ENCODE measurements at places on chromosomes 2 and 18.

GRCh38 chr2:234422981-234423431, 73.9 kb downstream of the ARL4C start:
- DNase-seq = peak; percentile 79

DNA sequence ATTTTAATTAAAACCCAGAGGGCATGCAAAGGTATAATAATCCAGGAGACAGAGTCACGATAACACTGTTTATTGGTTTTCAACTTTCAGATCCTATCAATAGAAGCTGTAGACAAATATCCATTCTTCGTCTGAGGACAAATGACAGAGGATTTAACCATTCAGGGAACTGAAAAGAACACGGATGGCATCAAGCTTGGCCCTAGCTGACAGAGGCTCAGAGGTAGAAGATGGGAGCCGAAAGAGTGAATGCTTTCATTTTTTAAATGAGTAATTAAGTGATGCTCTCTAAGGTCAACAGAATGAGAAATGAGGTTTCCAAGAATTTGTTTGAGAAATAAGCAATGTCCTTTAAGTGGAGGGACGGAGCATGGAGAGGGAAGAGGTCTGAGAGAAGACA, 62.1 kb downstream of the BCL2 start:
- DNase-seq = peak; percentile 22

- DNase-seq = no peak
Measured at GRCh38 chr2:19838616-19839015, 63.2 kb downstream of the TTC32 start.

GRCh38 chr2:109352898-109353689, 224.1 kb downstream of the SH3RF3 start:
- no peak for DNase-seq

DNA sequence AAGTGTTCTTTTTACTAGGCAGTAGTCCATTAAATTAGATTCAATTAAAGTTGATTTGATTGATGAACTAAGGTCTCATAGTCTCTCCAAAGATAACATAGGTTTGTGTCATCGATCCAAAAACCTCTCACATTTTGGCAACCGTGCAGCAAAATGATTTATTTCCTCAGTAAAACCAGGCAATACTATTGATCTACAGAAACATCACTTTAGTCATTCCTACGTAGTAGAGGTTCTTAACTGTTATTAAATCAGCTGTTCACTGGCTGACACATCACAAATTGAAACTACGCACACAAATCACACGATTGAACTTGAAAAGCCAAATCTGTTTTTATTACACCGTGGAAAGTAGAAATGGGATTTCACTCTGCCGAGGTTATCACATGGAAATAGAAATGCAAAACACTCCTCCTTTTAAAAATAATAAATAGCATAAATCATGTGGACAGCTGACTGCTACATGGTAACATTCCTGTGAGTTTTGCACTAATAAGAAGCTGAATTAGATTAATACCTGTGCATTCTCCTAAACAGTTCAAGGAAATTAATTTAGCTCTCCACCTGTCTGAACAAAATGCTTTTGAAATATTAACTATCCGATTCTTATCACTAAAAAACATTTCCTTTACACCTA, 262.5 kb downstream of the CDH20 start:
- no peak for DNase-seq

GRCh38 chr2:239694487-239694886, 293.7 kb upstream of the HDAC4 start:
- no peak for DNase-seq

DNA sequence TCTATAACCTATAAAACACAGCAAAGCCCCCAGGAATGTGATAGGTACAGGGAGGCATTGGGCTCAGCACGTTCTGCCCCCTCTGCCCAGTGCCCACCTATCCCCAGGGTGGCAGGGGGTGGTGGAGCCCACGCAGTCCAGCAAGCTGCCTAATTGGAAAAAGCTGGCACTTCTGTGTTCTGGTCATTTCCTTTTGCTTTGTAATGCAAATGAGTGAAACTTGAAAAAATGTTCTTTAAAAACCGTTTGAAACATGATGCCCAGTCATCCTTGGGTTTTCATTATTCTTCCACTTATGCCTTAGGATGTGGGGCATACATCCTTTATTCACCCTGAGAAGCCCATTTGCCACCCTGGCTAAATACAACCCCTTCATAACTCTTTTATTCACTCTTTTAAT, 89.9 kb upstream of the LTBP1 start:
- DNase-seq = no peak

GRCh38 chr2:43317680-43318079, 91.3 kb upstream of the ZFP36L2 start:
- DNase-seq = no peak

GRCh38 chr2:20698916-20699613, 32.1 kb downstream of the GDF7 start:
- no peak for DNase-seq

DNA sequence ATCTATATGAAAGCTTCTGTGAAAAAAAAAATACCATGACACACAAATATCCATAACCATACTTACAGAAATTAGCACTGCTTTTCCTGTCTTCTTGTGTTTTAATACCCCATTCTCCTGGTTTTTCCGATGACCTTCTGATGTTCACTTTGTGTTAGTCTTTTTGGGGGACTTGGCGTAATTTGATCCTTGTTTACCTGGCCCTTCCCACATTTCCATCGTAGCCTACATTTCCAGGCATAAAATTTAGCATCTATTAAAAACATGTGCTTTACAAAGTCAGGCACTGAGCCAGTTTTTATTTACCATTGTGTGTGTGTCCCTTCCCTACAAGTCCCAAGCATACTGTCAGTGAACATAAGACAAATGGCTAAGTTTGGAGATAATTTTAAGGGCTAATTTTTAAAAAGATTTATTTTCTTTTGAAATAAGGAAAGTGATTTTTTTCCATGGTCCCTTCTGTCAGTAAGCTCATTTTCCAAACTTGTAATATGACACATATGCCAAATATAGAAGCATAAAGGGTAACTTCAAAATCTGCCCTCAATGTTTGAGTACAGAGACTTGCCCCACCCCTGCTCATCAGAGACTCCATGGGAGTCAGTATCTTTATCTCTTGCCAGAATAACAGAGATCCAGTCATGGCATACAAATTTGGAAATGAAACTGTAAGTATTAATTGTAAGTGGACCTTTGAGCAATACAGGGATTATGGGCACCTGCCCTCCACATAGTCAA, 27.3 kb downstream of the SESTD1 start:
- DNase-seq = no peak

- peak; percentile 41 for DNase-seq
Measured at GRCh38 chr18:2997846-2998564, 14.9 kb downstream of the LPIN2 start.

DNA sequence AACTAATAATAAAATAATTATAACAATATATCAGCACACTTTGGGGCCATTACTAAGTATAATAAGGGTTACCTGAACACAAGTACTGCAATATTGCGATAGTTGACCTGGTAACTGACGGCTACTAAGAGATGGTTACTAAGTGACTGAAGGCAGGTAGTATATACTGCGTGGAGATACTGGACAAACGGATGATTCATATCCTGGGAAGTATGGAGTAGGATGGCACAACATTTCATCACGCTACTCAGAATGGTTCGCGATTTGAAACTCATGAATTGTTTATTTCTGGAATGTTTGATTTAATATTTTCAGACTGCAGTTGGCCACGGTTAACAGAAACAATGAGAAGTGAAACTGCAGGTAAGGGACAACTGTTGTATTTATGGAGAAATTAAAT, 39.5 kb upstream of the FLACC1 start:
- no peak for DNase-seq

GRCh38 chr2:236574000-236574399, 4.4 kb downstream of the ACKR3 start:
- DNase-seq = no peak
